NCI-H1694 (cell line): ENCODE measurements at places on chromosomes 6 and 20.

GRCh38 chr6:8181951-8182845 lies 79.8 kb upstream of the EEF1E1 start:
- DNase-seq: no peak

DNA sequence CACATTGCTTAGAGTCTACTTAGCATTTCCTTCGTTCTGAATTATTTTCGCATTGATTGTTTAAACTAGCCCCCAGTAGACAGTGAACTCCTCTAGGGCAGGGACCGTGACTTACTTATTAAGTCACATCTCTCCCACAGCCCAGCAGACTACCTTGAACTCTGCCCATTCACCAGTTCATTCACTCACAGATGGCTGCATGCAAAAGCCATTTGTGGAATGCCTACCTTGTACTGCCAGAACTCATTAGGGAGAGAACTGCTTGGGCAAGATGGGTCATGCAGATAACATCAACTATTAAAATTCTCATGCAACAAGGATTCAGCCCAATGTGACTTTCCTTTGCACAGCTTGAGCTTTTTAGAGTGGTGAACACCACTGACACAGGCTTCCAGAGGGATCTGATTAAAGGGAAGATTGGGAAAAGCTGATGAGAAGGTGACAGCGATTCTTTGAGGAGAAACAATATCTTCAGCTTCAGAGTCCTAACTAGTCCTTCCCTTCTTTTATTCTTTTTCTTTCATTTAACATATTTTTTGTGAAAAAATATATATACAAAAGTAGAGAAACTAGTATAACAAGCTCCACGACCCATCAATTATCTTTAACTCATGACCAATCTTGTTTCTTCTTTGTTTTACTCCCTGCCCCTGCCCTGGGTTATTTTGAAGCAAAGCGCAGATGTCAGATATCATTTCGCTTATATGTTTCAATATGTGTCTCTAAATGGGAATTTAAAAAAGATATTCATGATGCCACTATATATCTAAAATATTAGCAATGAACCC lies 273.9 kb downstream of the CDC5L start:
- no peak for DNase-seq

DNA sequence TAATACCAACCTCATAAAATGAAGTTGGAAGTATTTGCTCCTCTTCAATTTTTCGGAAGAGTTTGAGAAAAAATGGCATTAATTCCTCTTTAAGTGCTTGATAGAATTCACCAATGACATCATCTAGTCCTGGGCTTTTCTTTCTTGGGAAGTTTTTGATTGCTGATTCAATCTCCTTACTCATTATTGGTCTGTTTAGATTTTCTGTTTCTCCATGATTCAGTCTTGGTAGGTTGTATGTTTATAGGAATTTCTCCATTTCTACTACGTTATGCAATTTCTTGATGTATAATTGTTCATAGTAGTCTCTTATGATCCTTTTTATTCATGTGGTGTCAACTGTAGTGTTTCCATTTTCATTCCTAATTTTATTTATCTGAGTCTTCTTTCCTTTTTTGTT lies 176.9 kb upstream of the PRND start:
- no peak for DNase-seq

- DNase-seq: no peak
Observed at GRCh38 chr6:22657352-22657980, 88.1 kb downstream of the HDGFL1 start.

- no peak for DNase-seq
Observed at GRCh38 chr20:11366660-11367059, 551.0 kb upstream of the BTBD3 start.

- no peak for DNase-seq
Observed at GRCh38 chr20:58014628-58015315, 213.7 kb downstream of the ANKRD60 start.

- no peak for DNase-seq
Observed at GRCh38 chr6:23499549-23499948, 626.5 kb upstream of the NRSN1 start.

GRCh38 chr6:13186861-13187260 lies 141.5 kb downstream of the TBC1D7 start:
- DNase-seq: no peak

DNA sequence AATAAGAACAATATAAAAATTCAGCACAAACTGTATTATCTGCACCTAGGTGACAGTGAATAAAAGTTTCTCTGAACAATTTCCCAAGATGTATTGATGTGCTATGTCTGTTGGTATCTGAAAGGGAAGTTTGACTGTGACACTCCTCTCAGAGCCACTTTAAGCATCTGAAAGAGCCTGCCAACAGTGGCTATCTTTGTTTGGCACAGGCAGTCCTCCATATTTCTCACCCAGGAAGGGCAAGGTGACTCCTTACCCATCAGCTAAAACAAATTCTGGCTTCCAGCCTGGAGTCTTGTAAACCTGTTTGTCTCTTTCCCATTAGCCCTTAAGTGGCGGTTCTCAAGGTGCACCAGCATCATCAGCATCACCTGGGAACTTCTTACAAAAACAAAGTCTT lies 122.4 kb upstream of the VGLL2 start:
- DNase-seq: no peak

DNA sequence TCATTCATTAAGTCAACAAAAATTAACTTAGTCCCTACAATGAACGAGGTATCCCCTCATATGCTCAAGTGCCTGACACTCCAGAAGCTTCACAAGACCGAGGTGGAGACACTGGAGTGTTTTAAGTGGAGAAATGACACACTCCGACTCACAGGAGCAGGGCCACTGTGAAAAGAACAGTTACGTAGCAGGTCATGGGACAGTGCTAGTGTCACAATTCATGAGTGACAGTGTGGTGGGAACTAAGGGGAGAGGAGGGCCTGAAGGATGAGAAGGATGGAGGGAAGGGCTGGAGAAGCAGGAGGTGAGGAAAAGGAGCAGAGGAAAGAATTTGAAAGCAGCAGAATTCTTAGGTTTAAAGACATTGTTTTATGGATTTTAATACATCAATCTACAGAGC lies 1.3 kb upstream of the HLA-A start:
- no peak for DNase-seq

DNA sequence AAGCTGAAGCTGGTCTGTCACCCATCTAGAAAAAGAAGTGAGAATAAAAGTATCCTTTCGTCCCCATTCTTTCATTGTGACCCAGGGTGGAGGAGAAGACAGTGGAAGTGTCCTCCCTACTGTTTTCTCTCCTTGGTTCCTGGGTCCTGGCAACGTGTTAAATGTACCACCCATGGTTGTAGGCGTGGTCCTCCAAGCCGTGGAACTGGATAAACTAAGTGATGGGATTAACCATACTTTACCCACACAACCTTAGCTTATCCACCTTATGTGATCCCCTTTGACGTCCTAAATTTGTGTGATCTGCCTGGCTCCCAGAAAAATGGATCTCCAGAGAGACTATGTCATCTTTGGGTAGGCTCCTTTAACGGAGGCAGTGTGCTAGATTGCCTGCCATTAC lies 47.4 kb downstream of the HLA-DPB1 start:
- no peak for DNase-seq

DNA sequence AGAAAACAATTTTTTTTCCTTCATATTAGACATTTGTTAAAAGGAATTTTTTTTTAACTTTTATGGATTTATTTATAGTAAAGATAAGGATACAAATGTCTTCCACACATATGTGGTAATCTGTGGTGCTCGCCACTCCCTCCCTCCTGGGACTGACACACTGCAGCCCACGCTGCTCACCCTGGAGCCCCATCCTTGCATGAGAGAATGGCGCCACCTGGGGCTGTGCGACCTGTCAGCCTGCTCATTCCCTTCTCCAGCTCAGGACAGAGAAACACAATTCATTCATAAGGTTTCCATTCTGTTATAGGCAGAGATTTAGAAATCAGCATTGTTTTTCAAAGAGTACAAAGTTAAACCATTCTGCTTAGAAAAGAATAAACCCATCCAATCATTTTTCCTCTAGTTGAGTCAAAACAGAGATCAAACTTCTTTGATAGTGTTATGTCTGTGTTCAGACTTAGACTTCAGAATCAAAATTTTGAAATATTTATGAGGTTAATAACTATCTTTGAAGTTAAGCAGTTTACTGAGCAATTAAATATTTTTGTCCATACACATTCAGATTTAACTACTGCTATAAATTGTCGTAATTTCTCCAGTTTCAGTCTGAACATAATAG lies 42.8 kb upstream of the DYNLRB1 start:
- no peak for DNase-seq

- DNase-seq: no peak
Observed at GRCh38 chr6:84508334-84508733, 256.1 kb downstream of the TBX18 start.

GRCh38 chr6:82602776-82603175 lies 239.2 kb downstream of the TPBG start:
- DNase-seq: no peak

DNA sequence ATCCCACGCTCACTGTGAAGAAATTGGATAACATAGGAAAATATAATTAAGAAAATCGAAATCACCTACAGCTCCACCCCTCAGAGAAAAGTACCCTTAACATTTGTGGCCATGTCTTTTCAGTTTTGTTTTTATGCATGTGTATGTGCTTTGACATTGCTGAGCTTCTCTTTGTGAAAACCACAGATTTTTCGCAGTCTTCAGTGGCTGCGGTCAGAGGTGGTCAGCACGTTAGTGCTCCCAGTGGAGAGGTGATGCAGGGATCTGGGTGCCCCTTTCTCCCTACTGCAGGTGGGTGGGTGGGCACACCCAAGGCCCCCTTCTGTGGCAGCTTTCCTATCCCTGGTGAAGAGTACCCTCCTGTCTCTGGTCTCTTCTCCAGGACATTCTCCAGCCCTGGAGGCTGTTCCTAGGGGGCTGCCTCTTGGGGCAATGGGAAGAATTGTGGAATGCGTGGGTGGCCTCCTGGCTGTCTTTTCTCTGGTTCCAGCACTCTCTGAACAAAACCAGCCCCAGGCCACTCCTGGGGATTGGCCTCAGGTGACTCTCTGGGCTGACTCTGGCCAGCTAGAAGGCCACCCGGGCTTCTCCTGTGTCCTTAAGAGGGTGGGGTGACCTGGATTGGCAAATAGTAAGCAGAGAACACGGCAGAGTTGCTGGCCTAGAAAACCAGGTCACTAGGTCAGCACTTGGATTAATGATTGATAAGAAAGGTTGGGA lies 49.8 kb upstream of the FANCE start:
- DNase-seq: no peak

DNA sequence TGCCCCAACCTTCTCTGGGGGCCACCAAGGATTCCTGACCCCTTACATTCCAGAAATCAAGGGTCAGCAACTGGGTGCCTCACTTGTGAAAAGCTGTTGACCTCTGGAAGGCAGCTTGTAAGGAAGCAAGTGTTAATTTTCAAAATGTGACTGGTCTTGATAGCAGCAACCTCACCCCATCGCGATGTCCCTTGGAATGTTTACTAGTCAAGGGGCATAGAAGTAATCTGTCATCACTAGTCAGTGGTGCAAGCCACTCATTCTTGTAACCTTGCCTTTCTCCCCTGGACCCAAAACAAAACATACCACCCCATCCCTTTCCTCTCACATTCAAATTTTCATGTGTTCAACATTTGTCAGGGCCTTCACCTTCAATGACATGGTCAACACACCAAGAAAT lies 30.5 kb downstream of the TBX18 start:
- no peak for DNase-seq

GRCh38 chr20:17497821-17498580 lies 33.2 kb downstream of the BFSP1 start:
- no peak for DNase-seq
